CD4-positive, alpha-beta T cell treated with Interferon gamma for 1 hour (primary cell): ENCODE measurements at places on chromosomes 13 and 19.

- DNase-seq = no peak
Observed at GRCh38 chr13:78689011-78689410, 30.1 kb upstream of the OBI1 start.

DNA sequence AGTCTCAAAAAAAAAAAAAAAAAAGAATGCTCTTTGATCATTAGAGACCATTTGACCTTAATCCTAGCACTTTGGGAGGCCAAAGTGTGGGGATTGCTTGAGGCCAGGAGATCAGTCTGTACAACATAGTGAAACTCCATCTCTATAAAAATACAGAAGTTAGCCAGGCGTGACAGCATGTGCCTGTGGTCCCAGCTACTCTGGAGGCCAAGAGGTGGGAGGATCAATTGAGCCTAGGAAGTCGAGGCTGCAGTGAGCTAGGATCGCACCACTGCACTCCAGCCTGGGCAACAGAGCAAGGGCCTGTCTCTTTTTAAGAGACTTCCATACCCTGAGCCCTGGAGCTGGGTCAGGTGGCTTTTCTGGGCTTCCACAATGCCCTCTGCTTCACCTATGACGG, 11.5 kb upstream of the COLGALT1 start:
- DNase-seq = no peak

- DNase-seq = peak; percentile 40
Observed at GRCh38 chr19:4267101-4267900, 11.8 kb upstream of the SHD start.

DNA sequence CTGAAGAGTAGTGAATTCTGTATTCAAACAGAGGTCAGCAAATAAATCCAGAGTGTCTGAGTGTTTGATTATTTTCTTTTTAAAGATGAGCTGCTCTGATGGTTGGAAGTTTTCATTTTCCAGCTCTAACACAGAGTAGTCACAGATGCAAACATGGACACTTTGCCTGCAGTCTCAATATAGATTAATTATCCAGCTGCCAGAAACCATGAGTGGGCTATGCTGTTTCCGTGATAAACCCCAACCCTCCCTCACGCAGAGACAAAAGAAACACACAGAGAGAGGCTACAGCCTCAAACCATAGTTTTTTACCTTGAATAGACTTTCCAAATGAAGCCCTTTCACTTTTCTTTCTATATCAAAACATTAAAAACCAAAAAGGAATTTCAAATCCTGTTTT, 884.7 kb downstream of the DIAPH3 start:
- no peak for DNase-seq

GRCh38 chr19:41955521-41955920, 3.6 kb downstream of the RABAC1 start:
- DNase-seq = no peak

DNA sequence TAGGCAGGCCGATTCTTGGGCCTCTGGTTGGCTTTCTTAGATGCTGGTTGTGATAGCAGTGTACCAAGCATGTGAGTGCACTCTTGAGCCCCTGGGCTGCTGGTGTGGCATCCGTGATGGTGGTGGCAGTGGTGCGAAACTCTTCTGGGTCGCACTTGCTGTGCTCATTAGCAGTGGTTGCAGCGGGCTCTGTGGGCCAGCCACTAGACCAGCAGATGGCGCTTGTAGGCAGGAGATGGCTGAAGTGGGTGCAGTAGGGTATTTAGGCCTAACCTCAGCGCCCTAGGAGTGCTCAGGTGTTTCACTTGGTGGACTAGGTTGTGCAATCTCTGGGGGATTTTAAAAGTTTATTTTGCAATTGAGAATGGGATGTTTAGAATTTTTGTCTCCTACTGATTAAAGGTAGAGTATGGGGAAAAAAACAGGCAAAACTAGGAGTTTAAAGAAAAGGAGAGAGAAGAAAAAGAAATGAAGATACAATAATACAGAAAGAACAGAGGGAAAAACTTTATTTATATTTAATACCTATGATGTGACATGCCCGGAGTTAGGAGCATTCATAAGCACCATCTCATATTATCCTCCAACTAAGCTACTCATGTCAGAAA, 4.3 kb upstream of the ZNF17 start:
- DNase-seq = peak; percentile 72

GRCh38 chr19:33274663-33275558, 27.4 kb downstream of the CEBPA start:
- no peak for DNase-seq

GRCh38 chr19:13118424-13119193, 545 bp downstream of the NACC1 start:
- DNase-seq = peak; percentile 18

DNA sequence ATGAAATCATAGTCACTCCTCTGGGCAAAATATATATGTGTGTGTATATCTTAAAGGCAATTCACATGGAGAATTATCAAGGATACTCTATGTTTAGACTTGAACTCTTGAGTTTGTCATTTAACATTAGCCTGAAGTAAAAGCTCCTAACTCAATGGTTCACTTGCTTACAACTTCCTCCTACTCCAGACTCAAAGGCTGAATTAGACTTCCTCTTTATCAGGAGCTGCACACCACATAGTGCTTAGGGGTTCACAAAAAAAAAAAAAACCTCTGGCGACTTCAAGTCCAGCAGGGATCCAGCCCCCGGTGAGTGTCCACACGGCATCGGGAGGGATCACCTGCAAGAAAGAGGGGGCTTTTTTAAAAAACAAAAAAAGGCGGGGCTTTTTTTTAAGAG, 68.2 kb upstream of the LSM14A start:
- no peak for DNase-seq

DNA sequence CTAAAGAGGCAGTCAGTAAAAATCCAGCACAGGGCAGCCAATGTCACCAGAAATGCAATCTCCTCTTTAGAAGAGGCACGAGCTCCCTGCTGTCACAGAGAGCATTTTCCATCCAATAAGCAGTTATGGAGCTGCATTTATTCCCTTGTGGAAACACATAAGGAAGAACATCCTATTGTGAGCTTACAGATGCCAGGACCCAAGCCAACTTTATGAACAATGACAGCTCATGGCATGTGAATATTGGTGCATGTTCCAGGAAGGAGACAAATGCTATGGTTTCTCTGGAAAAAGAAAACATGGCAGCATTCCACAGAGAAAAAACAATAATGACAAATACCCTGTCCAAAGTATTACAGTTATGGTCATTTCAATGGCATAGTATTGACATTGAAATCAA, 955.6 kb downstream of the UQCRFS1 start:
- DNase-seq = no peak

DNA sequence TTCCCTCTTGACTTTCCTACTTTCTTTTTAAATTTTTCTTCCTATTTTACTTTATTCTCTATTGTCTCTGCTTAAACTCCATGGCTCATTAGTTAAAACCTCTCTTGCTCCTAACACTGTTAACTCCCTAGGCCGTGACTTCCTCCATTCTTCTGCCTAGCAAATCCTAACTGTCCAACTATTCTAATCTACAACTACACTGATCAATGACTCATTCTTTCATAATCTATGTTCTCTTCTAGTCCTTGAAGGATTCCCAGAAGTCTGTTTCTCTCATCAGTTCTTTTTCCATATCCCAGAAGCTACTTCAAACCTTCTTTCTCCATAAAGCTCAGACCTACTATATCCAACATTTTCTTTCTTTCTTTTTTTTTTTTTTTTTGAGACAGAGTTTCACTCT, 66.9 kb downstream of the MICU2 start:
- DNase-seq = no peak

GRCh38 chr13:59038824-59039223, 1124.9 kb downstream of the DIAPH3 start:
- DNase-seq = no peak
